ENCODE measurements at places on chromosomes 2 and 18.

DNA sequence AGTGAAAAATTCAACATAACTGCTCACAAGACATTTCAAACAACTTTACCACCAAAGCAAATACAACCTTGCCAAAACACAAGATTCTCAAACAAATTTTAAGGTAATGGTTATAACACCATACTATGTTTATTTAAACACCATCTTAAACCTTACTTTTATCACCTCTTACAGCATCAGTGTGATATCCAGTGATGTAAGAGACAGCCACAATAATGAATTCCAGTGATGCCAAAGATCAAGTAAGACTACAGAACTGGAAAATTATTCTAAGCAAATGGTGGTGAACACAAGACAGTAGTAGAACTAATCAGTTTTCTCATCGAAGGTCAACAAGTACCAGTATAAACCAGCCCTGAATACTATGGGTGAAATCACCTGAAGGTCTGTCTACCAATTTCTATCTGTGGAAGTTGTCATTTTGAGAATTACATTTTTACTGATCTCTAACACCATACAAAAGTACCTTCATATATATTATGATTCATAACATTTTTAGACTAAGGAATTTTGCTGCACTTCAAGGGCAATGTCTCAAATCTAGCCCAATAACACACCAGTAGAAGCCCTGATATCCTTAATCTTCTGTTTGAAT, 146.2 kb downstream of the RBMS1 start:
- DNase-seq, result no peak

- no peak for DNase-seq
Observed at GRCh38 chr18:26909599-26910290, 44.2 kb upstream of the AQP4 start.

GRCh38 chr2:88614497-88615157, 12.6 kb downstream of the EIF2AK3 start:
- no peak for DNase-seq

DNA sequence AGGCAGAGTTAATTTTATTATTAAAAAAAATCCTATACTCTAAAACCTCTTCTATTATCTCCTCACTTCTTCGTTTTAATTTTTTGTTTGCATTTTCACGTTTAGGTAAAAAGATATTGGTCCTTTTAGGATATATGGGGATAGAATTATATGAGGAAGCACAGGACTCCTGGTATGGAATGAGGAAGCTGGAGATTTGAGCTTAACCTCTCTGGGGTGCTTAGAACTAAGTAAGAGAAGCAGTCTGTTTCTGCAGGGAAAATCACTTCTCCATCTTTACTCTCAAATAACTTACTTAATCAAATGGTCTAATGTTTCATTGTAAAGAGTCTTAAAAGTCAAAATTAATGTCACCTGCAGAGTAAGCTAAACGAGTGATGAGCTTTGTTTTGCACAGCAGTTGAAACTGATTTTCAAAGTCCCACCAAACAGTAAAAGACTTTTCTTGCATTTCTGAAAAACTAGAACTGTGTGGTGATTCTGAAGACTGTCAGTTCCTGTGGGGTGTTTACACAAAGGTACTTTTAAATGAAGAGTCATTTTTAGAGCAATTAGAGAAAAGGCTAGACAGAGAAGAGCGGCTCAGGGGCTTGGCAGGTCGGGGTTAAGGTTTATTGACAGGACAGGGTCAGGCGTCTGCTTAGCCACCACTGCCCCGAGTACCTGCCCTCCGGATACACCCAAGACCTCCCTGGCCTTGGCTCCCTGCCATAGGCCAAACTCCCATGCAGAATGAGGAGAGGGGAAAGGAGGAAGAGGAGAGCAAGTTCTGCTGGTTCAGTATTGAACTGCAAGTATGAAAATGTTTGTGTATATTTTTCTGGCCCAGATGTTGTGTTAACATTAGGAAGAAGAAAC, 21.6 kb downstream of the METAP1D start:
- DNase-seq, result no peak

DNA sequence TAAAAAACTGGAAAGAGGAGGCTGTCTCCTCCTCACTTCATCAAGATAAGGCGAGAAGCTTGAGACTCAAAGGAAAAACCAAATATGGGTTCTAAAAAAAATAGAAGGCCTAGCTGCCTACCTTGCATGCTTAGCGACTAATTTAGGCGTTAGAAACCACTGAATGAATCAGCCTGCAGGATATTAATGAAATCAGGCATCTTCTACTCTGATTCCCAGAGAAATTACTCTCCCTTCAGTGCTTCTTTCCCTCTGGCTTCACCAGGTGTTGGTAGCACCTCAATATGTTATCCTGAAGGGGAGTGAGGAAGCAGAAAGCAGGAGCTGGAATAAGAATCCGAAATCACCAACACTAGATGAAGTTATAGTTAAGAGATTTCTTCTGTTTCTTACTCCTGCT, 749.8 kb upstream of the NRXN1 start:
- DNase-seq, result no peak

DNA sequence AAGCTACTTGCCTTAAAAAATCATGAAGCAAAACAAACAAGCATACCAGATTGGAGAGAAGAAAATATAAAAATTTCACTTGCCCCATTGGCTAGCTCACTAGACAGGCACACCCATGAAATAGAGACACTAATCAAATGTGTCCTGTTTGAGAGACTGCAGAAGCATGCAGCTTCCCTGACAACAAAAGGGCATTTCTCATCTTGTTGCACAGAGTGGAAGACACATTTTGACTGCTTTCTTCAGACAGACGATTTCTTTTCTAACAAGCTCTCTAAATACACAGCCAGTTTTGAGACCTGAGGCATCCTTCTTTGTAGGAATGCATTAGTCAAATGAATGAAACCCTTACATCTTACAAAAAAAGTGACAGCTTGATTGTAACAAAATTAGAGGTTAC, 1558.6 kb upstream of the NXPH2 start:
- DNase-seq, result no peak

GRCh38 chr18:56389190-56389589, 249.2 kb downstream of the TXNL1 start:
- DNase-seq, result no peak

GRCh38 chr18:75276818-75277609, 66.4 kb downstream of the TSHZ1 start:
- peak; percentile 40 for DNase-seq

GRCh38 chr2:64679673-64680425, 26.1 kb upstream of the SERTAD2 start:
- no peak for DNase-seq

DNA sequence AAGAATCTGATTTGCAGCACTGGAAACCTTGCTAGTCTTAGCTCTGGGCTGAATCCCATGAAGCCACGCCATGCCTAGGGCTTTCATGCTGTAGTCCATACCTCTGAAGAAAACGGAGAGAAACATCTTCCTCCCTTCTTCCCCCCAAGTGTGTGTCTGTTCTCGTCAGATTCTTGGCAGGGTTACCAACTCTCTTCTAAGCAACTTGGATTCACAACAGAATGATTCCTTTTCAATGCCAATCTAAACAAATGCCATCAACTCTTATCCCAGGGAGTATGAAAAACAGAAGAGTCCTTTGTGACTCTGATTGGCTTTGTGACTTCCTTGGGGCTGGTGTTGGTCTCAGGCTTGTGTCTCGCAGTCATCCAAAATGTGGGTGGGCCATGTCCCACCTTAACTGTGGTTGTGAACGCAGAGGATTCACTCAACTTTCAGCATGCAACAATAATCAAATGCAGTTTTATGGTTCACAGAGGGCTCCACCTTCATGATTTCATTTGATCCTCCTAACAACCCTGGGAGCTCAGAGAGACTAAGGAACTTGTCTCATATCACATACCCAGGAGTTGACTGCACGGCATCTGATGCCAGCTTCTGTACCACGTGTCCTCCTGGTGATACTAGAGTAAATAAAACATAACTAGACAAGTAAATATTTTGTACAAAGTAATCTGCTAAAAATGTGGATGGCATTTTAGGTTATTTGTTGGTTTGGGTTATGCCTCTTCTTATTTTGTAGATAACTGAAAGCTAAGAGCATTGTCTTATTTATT, 186.0 kb upstream of the TNP1 start:
- no peak for DNase-seq
